Ecto neural progenitor cell (in vitro differentiated cells): ENCODE measurements at places on chromosomes 1 and 21.

GRCh38 chr21:38120984-38121855 is 135.6 kb upstream of the KCNJ15 start:
- DNase-seq = no peak

GRCh38 chr1:232776526-232777106 is 28.6 kb upstream of the MAP10 start:
- DNase-seq = no peak

DNA sequence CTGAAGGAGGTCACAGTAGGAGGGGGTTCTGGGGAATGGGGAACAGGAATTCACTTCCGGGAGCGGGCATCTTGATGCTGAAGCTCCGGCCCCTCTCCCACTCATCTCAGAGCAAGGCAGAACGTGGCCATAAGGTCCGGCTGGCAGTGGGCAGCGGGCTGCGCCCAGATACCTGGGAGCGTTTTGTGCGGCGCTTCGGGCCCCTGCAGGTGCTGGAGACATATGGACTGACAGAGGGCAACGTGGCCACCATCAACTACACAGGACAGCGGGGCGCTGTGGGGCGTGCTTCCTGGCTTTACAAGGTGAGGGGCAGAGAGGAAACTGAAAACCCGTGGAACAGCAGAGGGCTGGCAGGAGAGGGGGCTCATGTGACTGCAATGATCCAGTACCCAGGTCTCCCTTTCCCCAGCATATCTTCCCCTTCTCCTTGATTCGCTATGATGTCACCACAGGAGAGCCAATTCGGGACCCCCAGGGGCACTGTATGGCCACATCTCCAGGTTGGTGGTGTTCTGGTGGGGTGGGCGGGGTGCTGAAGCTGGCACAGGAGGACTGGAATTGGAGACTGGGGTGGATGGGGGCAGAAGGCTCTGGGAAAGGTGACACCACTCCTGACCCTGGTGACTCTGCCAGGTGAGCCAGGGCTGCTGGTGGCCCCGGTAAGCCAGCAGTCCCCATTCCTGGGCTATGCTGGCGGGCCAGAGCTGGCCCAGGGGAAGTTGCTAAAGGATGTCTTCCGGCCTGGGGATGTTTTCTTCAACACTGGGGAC is 3.0 kb downstream of the SLC27A3 start:
- DNase-seq = no peak

- DNase-seq = peak; percentile 85
Observed at GRCh38 chr21:44958471-44959191, 18.8 kb downstream of the SLX9 start.

- no peak for DNase-seq
Observed at GRCh38 chr1:10968411-10968826, 44.0 kb upstream of the TARDBP start.

GRCh38 chr1:67832737-67833601 is at the start of gene GNG12:
Gene GNG12 (minus strand): TSS chr1:67833467. CDS start chr1:67707686, 125,781 bp downstream.
- peak; percentile 87 for DNase-seq

DNA sequence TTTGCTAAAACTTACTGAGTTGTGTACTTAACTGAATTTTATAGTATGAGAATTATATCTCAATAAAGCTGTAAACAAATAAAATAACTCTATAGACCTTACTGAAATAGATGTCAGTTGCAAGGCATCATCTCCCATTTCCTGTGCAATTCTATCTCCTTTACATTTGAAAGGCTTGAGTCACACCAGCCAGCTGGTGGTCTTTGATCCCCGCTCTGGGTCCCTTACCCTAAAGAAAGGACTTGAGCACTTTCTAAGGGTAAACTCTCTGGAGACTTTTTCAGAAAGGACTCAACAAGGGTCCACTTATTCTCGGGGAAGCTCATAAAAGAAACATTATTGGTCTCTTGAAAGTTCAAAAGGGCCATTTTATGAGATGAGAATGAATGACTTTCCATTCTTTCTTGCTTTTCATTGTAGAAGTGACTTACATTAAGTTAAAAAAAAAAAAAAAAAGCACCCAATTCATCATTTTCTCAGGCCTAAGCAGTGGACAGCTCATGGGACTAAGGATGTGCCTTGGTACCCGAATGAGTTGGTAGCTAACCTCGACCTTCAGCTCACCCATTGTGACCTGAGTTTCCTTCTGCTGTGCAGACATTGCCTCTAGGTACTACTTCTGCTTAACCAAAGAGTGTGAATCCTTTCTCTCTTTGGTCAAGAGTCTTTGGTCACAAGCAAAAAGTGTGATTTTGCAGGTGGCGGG is 147.0 kb upstream of the COA6 start:
- no peak for DNase-seq

- DNase-seq = no peak
Observed at GRCh38 chr1:46607345-46608130, 3.5 kb upstream of the MKNK1 start.

GRCh38 chr1:13952985-13953384 is 253.0 kb downstream of the PRDM2 start:
- DNase-seq = no peak

- DNase-seq = no peak
Observed at GRCh38 chr1:166136222-166136621, 30.6 kb downstream of the FAM78B start.

DNA sequence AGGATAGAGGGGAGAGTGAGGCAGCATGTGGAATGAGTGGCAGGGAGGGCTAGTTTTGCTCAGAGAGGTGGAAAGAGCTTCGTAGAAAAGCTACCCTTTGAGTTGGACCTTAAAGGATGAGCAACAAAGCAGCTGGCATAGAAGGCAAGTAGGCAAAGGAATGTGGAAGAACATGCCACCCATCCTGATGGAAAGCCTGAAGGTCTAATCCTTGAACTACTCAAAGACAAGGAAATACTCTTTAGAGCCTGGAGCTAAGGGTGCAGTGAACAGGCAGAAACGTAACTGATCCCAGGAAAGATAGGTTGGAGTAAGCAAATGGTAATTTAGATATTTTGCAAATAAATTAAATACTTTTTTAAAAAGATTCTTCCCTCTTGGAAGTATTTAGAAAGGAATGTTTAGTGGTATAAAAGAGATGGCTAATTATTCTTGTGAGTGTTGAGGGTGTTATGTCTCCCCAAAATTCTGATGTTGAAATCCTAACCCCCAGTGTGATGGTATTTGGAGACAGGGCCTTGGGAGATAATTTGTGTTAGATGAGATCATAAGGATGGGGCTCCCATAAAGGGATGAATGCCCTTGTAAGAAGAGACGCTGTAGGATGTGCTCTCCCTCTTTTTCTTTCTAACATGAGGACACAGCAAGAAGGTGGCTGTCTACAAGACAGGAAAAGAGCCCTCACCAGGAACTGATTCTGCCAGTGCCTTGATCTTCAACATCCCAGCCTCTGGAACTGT is 308.1 kb upstream of the RUNX1 start:
- DNase-seq = no peak

DNA sequence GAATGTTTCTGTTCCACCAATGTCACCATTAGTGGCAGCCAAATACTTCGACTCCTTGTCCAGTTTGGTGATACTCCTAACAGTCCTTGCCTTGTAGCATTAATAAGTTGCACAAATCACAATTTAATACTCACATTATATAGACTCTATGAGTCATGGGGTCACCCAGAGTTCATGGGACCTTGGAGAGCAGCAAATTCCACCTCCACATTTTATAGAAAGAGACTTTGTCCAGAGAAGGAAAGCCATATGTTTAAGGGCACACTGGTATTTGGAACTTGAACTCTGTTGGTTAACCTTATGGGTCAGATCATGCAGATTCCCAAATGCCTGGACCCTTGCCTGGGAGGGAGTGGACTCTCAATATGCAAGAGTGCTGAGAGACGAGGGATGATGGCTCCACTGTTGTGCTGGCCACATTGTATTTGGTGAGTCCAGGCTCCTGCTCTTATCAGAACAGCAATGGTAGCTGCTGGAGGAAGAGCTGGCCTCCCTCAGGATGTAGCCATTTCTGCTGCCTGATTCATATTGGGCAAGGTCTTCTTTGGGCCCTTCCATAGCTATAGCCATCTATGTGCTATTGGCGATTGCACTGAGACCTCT is 30.6 kb downstream of the DNAJC6 start:
- no peak for DNase-seq

DNA sequence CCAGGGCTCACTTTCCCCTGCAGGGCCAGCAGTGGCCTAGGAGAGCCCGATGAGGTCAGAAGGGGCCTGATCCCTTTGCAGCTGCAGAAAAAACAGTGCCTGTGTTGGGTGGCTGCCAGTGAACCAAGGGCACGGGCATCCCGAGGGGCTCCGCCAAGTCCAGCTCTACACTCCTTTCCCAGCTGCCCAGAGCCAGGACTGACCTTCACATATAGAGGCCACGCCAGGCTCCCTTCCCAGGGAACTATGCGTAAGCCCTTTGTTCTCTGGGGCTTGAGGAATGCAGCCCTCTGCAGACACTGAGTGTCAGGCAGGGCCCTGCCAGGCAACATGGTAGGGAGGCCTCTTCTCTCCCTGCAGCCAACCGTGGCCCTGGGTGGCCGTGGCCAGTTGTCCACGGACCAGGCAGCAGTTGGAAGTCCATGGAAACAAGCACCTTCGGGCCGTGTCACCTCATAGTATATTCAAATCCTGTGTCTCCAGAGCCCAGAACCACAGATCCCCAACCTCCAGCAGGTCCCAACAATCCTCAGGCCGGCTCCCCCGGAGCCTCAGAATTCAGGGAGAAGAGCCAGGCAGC is 194.0 kb downstream of the NPHP4 start:
- DNase-seq = peak; percentile 67

DNA sequence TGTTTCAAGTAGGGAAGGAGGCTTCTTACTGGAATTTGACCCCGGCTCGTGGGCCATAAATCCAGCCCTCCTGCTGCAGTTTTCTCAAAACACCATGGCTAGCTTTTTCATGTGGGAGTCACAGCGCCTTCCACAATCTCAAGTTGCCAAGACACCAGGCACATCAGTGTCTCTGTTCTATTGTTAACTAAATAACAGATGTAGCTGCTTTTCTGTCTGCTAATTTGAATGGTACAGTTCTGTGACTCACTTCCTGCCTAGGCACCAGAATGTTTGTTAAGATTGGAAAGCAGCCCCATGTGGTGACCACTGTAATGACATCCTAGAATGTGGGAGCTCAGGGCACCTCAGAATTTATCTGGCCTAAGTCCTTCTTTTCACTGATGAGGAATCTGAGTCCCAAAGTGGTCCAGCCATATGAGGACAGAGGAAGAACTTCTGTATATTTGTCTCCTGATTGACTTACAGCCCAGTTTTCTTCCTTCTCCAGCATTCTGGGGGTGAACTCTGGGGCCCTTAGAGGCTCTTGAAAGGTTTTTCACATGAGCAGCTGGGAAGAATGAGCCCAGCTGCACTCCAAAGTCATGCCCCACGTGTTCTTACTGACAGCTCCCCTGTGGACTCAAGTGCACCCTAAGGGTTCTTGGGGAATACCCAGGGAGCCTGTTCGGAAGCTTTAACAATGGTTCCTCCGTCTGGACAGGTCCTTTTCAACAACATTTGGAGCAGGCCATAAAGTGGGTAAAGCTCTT is 27.5 kb downstream of the TRIM45 start:
- DNase-seq = no peak

DNA sequence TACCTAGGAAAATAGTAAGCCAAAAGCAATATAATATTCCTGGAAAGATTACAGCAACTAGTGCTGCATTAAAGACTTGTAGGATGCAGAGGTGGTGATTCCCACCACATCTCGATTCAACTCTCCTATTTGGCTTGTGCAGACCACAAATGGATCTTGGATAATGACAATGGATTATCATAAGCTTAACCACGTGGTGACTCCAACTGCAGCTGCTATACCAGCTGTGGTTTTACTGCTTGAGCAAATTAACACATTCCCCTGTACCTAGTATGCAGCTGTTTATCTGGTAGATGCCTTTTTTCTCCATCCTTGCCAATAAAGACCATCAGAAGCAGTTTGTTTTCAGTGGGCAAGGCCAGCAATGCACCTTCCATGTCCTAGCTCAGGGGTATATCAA is 542.7 kb upstream of the ADGRL4 start:
- no peak for DNase-seq

DNA sequence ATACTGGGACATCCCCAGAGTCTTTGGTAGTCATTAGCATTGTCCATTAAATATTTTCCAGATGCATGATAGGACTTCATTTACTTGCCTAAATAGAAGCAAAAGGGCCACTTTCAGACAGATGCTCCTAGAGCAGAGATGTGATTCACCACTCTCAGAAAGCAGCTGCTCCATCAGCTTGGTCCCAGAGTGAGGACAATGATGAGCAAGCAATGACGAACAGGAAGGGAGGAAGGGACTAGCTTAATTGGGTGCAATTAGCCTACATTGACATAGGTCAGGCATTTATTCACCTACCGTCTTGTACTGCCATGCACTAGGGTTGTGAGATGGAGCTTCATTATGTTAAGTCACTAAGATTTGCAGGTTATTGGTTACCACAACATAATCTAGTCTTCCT is 85.1 kb upstream of the PLXNA2 start:
- DNase-seq = no peak

DNA sequence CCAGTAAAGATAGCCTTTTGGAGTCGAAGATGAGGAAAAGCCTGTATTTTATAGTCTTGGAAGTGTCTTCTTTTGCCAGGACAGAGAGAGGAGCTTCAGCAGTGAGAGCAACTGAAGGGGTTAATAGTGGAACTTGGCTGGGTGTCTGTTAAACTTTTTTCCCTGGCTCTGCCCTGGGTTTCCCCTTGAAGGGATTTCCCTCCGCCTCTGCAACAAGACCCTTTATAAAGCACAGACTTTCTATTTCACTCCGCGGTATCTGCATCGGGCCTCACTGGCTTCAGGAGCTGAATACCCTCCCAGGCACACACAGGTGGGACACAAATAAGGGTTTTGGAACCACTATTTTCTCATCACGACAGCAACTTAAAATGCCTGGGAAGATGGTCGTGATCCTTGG is at the start of gene VCAM1:
VCAM1 (plus strand) TSS at position 253 of the 400 bp plus-strand sequence; CDS start at position 372, 119 bp downstream.
- peak; percentile 55 for DNase-seq

DNA sequence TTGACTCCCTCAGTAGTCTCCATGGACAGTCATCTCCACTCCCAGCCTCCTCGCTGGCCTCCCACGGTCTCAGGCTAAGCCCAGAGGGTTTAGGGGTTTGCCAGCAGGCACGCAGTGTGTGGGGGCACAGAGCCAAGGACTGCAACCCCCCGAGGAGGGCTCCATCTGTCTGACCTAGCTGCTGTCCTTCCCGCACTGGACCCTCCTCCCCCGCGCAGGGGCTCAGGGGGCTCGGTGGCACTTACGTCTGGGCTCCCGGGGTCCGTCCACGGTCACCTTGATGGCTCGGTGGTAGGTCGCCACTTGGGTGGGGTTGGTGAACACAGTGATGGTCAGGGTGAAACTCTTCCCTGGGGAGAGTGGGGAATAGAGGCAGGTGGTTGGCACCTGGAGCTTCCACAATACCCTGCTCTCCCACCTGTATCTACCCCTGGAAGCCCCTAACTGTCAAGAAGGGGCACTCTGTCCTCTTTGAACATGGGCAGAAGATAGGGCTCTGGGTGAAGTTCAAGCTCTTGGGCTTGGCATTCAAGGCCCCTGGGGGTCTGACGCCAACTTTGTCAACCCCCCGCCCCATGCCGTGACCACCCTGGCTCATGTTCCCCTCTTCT is 11.0 kb downstream of the RUNX3 start:
- DNase-seq = no peak

- no peak for DNase-seq
Observed at GRCh38 chr1:119375366-119375765, 6.8 kb downstream of the HAO2 start.

GRCh38 chr1:209756615-209757445 is 977 bp downstream of the TRAF3IP3 start:
- DNase-seq = no peak
